ENCODE measurements at places on chromosomes 1 and 21.

- peak; percentile 18 for DNase-seq
Measured at GRCh38 chr1:38586993-38587646, 272.5 kb downstream of the RRAGC start.

GRCh38 chr1:35539073-35539823 lies 18.0 kb downstream of the KIAA0319L start:
- DNase-seq: no peak

- DNase-seq: no peak
Measured at GRCh38 chr1:25425098-25426085, 4.8 kb upstream of the RHCE start.

GRCh38 chr1:182015360-182015759 lies 46.2 kb downstream of the ZNF648 start:
- no peak for DNase-seq

- DNase-seq: no peak
Measured at GRCh38 chr1:39360731-39361130, 130.7 kb upstream of the BMP8A start.

GRCh38 chr1:14921057-14921456 lies 232.5 kb upstream of the TMEM51 start:
- DNase-seq: no peak

- DNase-seq: peak; percentile 52
Measured at GRCh38 chr1:16727190-16728111, 12.9 kb upstream of the RNU1-4 start.

GRCh38 chr1:21511579-21512522 lies 2.6 kb downstream of the ALPL start:
- DNase-seq: no peak

DNA sequence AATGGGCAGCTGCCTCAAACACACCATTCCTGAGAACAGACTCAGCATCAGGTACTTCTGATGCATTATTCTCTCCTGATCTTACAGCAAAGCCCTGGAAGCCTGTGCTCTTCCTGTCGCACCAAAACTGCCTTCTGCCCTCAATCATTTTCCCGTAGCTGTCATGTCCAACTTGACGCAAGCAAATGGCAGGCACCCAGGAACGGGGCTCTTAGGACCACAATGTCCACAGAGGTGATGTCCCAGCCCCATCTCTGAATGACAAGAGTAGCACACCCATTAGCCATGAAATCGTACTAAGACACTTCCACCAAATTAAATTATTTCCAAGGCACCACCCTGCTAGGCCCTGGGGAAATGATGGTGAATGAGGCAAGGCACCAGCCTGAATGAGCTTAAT lies 47.1 kb downstream of the PTPN14 start:
- no peak for DNase-seq

- DNase-seq: no peak
Measured at GRCh38 chr21:37393030-37393429, 26.5 kb downstream of the DYRK1A start.

- DNase-seq: no peak
Measured at GRCh38 chr1:231982871-231983587, 356.4 kb downstream of the DISC1 start.

DNA sequence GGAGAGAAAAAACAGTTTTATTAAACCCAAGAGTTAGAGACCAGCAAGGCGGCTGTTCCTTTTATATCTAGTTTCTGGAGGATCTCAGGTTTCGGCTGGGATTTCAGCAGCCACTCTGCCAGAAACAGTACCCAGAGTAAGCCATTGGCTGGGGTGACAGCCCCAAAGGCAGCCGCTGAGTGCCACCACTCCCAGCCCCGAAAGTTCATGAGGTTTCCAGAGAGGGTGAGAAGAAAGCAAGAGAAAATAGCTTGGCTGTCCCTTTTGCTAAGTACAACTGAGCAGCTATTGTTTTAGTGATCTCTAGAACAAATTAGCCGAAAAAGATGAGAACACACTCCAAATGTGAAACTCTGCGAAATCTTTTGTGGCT lies 1.2 kb downstream of the SH3BGR start:
- no peak for DNase-seq
